ENCODE measurements at places on chromosomes 11 and 22.

GRCh38 chr11:72238040-72238450, 5.9 kb downstream of the PHOX2A start:
- DNase-seq, result no peak

DNA sequence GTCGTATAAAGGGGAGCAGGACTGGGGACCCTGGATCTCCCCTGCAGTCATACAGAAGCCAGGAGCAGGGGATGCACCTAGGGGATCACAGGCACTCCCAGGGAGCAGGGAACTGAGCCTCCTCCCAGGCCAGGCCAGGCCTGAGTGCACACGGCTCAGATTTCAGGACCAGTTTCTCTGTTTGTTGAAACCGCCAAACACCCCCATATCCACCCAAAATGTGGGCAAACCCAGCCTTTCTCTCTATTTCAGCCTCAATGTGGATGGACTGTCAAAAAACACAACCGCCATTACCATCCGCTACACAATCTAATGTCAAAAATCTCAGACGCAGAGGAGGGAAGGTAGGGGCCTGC, 17.5 kb downstream of the MN1 start:
- no peak for DNase-seq

DNA sequence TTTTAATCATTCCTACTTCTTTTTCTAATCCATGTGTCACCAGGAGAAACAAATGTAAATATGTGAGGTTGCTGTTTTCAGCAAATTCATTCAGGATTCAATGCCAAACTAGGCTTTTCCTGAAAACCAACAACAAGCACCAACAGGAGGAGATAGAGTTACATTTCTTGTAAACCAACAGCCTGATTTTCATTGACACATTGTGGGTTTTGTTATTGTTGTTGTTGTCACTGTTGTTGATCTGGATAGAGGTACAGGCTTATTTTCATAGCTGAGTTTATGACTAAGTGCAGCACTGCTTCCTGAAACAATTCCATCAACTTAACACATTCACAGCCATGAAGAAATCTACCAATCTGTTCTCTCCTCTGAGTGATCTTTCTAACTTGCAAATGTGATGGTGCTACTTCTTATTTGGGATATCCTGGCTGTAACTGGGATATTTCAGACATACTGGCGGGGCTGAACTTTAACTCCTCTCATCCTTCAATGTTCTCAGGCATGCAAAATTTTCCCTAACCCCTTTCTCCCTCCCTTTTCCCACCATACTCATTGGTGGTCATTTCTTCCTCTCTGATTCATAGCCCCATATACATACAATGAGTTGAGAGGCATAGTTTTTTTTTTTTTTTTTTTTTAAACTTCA, 65.5 kb downstream of the ME3 start:
- no peak for DNase-seq

DNA sequence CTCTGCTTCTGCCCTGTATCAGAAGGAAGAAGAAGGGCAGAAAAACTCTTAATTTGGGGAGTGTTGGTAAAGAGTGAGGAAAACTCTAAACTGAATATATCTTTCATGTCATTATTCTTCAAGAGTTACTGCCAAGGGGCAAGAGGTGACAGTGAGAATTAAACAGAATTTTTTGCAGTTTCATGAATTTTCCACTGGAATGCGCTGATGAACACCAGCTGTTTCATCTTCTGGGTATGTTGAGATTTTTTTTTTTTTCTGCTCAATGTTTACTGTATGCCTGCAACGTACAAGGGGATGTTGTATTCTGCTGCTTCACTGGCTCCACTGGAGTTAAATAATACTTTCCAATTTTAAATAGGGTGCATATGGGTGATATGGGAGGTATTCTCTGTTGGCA, 117.8 kb downstream of the FAM76B start:
- DNase-seq, result no peak

GRCh38 chr11:80702264-80702663, 1261.4 kb upstream of the TENM4 start:
- no peak for DNase-seq

DNA sequence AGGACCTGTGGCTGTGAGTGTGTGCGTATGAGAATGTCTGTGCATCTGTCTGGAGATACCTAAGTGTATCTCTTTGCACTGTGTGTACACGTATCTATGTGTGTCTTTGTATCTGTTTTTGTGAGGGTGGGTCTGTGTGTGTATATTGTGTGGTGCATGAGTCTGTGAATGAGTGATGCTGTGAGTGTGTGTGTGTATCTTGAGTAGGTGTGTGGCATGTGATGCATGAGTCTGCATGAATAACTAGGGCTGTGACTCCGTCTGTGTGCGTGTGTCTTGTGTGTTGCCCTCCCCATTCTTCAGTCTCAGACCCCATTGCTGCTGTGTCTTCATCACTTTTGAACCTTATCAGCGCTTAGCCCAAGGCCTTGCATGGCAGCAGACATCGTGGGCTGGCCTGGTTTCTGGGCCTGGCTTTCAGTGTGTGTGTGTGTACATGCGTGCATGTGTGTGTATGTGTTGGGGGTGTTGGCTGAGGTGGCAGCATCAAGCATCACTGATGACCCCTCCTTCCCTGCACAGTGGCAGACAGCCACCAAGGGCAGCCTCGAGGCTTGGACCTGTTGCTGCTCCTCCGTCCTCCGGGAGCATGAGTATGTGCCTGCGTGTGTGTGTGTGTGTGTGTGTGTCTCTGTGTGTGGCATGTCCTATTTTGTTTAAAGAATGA, 1.4 kb downstream of the SGSM1 start:
- DNase-seq, result no peak

GRCh38 chr22:32130464-32130863, 28.6 kb downstream of the C22orf42 start:
- no peak for DNase-seq

DNA sequence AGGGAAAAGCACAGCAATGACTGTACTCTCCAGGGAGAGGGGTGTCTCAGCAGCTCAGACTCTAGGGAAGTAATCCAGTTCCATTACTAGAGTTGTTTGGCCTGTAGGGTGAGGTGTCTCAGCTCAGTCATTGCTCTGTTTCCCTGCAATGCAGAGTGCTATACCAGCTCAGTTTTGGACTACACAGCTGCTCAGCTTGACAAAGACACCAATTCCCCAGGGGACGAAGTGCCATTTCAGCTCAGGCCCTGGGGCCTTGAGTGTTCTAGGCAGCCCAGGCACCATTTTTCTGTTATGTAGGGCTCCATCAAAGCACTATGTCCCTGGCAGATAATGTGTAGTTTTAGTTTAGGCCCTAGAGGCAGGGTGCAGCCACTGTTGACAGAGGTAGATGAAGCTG, 18.2 kb downstream of the CALCB start:
- DNase-seq, result no peak

DNA sequence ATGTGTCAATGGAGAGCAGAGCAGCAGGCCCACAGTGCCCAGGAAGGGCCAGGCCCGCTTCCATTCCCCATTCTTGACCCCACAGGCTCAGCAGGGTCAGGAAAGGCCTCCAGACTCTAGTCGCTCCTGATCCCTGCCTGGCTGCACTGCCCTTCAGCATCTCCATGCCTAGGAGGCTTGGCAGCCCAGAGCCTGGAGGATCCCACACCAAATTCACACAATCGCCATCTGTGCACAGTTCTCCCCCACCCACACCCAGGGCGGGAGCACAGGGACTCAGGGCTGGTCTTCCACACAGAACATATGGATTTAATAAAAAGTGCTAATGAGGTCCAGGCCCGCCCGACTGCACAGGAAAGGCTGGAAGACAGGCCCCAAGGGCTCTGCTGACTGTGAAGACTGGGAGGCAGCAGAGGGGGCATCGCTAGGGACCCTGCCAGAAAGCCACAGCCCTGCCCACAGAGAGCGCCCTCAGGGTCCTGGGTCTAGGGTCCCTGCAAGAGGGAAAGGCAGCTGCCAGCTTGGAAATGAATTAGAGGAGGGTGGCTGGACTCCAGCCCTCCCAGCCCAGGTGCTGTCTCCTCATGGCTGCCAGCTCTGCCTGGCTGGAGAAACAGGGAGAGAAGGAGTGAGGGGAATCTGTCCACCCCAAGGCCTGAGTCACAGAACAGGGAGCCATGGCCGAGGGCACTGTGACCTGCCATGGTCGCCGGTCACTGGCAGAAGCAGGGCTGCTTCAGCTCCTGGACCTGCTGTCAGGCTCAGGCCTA, 39.7 kb downstream of the DKK3 start:
- no peak for DNase-seq

GRCh38 chr11:45651841-45652749, 13.3 kb downstream of the CHST1 start:
- DNase-seq, result no peak

GRCh38 chr11:85946221-85946620, 91.0 kb downstream of the CCDC83 start:
- no peak for DNase-seq

- DNase-seq, result no peak
Observed at GRCh38 chr22:25485626-25486545, 78.6 kb upstream of the GRK3 start.

- DNase-seq, result no peak
Observed at GRCh38 chr11:127939000-127939399, 648.4 kb downstream of the ETS1 start.

DNA sequence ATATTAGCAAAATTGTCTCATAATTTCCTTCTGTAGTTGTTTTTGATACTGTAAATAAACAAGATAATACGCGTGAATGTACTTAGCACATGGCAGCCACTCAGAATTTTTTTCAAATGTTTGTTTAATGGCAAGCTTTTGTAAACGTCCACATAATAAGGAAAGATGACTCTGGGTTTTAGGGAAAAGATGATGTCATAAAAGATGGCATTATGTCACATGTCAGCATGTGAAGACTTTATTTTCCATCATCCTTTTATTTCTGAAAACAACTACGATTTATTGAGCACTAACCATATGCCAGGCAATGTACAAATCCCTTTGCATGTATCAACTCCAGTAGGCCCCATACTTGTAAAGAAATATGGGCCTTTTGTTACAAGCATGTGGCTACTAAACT, 139.9 kb downstream of the C11orf91 start:
- no peak for DNase-seq

DNA sequence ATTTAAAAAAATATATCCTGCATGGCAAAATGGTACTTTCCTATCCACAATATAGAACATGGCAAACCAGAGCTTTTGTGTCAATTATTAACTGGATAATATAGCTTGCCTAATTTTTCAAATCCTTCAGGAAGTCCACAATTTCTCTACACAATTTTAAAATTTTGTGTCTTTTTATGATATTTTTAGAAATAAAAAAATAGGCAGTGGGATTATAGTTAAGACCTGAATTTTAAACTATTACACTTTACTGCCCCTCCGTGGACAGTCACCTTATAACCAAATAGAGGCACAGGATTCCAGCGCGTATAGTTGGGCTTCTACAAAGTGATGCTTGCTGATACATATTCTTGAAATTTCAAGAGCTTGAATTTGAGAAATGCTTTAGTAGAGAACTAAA, 2.1 kb upstream of the DMC1 start:
- DNase-seq, result peak; percentile 14

DNA sequence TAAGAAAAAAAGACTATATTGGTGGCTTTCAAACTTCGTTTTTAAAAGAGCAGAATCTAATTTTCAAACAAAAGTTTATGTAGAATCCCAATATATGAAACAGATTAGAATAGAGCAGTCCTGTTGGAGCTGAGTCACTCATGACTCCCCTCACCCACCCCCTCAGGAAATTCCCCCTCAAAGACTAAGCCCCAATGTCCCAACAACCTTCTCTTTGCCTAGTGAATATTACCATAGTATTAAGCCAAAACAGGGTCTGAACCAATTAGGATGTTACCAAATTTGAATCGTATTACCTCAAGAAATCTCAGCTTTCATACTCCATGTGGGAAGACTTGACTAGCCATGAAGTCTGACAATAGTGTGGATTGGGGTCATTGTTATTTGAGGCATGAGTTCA, 7.8 kb upstream of the PIWIL4 start:
- DNase-seq, result no peak

DNA sequence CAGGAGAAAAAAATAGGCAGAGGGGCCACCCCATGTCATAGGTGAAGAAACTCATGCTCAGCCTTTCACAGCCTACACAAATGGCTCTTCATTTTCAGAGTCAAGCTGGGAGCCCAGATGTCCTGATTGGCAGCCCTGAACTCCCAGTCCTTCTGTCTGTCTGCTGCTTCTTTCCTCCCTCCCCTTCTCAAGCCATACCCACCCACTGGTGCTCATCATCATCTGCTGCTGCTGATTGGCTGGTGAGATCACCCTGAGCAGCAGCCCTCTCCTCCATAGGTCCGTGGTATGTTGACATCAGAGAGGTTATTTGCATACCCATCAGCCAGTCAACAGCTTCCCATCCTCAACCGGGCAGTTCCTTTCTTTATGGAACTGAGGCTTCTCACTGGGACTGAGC, 46.1 kb upstream of the PRDM11 start:
- DNase-seq, result no peak

- no peak for DNase-seq
Observed at GRCh38 chr11:6962141-6962540, 35.9 kb downstream of the ZNF215 start.

DNA sequence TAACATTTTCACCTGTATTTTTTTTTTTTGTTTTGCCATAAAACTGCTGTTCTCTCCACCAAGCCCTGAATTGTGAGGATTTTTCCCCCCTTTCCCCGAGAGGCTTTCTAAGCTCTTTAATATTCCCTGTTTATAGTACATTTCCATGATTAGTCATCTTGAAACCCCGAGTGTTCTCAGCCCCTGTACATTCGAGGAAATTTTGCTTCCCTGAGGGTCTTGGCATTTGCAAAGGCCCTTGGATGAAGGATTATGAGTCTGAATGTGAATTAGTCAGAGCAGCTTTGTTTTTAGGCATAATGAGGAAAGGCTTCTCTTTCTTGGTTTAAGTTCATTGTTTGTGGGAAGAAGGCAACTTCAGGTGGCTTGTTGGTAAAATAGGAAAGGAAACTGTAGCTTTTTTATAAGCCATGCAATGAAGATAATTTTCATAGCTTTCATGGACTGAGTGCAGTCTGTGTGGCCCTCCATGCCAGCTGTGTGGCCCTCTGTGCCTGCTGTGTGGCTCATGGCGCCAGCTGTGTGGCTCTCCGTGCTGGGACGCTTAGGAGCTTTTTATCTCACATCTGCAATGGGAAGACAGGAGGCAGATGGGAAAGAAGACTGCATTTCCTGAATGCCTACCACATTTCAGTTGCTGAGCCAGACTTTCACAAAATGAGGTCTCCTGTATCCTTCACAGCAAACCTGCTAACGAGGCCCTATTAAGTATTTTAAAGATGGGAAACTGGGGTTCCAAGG, 129.0 kb downstream of the TEAD1 start:
- no peak for DNase-seq

DNA sequence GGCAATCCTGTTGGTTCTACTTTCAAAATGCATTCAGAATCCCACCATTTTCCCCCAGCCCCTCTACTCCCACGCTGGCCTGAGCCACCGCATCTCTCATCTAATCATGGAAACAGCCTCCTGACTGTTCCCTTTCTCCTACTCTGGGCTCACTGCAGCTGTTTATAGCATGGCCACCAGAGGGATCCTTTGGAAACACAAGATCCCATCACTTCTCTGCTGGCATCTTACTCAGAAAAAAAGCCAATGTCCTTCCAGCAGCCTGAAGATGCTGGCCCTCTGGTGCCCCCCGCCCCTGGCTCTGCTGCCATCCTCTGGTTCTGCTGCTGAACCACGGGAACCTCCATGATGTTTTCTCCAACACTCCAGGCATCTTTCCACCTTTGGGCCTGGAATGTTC, 11.1 kb downstream of the MS4A8 start:
- DNase-seq, result no peak

Data from T follicular helper cell (primary cell).